Vagina (tissue), 2 donors: ENCODE measurements at places on chromosomes 11 and 22. TPM values are rescaled to one million over a fixed set of nuclear protein-coding genes. Genes with fewer than 3 reads are reported as not detected.

MLC1 gene
- 29.2 TPM for total RNA-seq

OR2D2 gene
- total RNA-seq, result not detected

GRCh38 chr11:132751516-132752250 lies 780.6 kb downstream of the OPCML start:
- no peak for DNase-seq

DNA sequence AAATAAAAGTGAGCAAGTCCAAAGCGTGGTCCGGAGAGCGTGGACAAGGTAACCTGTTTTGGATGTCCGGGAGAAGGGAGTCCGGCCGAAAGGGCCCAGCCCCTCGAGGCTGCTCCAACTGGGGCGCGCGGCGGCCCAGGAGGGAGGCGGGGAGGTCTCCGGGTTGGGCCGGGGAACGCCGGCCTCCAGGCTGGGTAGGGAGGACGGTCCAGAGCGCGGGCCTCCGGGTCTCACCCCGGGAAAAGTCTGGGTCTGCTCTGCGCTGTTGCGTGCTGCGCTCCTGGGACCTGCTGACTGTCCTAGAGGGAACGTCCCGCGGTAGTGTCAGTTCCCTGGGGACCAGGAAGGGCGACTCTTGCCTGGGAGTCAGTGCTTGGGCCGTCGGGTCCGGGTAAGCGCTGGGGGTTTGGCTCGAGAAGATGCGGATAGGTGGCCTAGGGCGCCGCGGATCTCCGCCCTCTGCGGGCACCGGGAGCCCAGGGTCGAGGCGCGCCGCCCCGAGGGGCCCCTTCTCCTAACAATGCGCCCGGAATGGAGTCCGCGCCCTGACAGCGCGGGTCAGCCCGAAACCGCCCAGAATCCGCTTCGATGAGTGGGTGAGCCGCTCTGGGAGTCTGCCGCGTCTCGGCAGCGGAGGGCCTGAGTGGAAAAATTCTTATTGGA lies 988 bp upstream of the FLI1 start:
- no peak for DNase-seq

DNA sequence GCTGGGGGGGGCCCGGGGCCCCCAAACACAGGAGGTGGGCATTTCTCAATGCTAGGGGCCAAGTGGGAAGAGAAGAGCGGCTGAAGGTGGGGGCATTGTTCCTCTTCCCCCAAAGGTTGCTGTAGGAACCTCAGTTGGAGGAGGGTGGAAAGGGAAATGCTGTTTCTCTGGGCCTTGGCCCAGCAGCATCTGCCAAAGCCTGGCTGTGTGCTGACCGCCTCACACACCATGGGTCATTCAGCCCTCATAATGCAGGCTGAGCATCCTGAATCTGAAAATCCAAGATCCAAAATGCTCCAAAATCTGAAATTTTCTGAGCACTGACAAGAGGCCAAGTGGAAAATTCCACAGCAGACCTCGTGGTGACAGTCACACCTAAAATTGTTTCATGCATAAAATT lies 49.0 kb upstream of the BID start:
- DNase-seq, result no peak

DNA sequence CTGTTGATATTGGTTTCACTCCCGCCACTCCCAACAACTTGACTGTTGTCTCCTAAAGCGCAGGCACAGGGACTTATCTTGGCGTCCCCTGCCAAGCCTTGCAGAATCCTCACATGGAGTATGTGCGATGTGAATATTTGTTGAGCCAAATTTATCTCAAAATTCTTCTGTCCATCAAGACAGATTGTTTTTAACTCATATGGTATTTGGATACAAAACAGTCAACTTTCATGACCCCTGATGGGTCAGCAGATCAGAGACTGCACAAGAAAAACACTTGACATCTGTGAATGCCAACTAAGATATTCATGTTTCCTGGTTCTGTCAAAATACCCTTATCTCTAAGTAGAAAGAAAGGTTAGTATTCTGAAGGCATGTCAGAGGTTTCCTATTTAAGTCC lies 221.7 kb upstream of the BLID start:
- DNase-seq, result no peak
